ENCODE measurements at places on chromosomes 5 and 9. TPM values are rescaled to one million over a fixed set of nuclear protein-coding genes. Genes with fewer than 3 reads are reported as not detected.

- no peak for DNase-seq
These were observed 175.9 kb downstream of the CEMIP2 start for GRCh38 chr9:71592400-71592799.

GRCh38 chr5:5178580-5178979, 38.5 kb downstream of the ADAMTS16 start:
- DNase-seq = no peak

DNA sequence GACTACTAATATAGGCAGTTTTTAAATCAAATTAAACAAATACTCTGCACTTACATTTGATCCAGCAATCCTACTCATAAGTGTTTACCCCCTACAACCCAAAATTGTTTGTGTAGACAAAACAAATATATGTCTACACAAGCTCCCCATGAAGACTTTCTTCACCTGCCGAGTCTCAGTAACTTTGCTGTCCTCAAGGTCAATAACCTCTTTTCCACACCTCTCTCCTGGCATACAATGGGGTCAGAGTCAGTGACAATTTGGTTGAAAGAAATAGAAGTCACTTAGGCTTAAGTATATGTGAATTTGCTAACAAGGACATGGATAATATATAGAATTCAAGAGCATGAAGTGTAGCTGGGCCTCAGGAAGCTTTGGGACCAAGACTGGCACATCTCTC, 29.1 kb downstream of the APBA1 start:
- no peak for DNase-seq

- no peak for DNase-seq
These were observed 1993.4 kb downstream of the EFNA5 start for GRCh38 chr5:105677291-105677690.

DNA sequence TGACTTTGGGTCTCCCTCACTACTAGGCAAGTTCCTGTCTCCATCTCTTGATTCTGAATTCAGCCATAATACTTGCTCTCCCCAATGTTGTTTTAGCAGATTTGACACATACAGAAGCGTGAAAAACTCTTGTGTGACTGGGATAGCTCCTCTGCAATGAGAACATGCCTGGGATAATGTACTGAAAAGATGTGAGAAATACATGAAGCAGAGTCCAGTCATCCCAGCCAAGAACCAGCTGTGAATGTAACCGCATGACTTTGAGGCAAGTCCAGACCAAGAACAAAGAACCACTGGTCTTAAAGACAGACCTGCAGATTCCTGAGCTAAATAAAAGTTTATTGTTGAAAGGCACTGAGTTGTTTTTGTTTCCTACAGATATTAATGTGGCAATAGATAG, 135.0 kb downstream of the NMUR2 start:
- no peak for DNase-seq

Gene ZMAT2
- total RNA-seq = 18.5 TPM

Measured in upper lobe of left lung (tissue), 6 donors.